CD4-positive, alpha-beta T cell treated with Interleukin-15 for 4 hours (primary cell): ENCODE measurements at places on chromosomes 2 and 18.

DNA sequence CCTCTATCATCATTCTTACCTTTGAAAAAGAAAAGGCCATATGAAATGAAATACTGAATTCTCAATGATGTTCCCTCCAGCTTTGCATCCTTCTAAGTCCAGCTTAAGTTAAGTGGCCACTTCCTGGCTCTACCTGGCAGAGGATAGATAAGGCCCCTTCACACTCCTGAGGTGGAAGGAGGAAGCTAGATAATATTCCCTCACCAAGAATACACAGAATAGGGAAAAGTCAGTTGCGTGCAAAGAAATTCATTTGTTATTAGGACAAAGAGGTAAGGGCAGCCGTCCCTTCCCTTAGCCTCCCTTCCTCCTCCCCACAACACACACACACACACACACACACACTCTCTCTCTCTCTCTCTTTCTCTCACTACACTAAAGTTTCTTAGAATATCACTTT, 37.5 kb downstream of the OLA1 start:
- DNase-seq: no peak

DNA sequence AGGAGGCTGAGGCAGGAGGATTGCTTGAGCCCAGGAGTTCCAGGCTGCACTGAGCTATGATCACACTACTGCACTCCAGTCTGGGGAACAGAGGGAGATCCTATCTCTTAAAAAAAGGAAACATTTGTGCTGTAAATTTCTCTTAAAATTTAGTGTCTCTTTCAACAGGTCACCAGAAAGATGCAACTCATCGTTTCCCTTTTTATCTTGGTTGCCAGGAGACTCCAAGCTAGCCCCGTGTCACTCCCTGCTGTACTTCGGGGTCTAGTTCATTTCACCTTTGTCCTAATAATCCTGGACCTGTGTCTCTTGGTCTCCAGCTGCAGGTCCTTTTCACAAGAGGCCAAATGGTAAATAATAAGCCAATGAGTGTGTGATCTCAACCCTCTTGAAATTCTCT, 7.1 kb downstream of the HS1BP3 start:
- DNase-seq: no peak

DNA sequence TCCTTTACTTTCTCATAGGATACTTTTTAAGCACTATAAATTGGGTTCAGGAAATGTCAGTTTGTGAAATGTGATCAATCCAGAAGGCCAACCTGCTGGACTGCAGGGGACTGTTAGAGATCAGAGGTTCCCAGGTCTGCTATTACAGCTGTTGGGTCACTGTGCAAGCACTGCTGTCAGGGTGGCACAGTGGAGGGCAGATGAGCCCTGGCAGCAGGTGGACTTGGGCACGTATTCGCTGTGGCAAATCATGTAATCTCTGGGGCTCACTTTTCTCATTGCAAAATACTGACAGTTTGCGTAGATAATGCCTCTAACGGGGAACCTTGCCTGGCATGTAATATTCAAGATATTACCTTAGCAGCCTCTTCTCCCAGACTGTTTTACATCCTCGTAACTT, 18.1 kb downstream of the RAB31 start:
- DNase-seq: no peak

GRCh38 chr2:42967959-42968674, 175.7 kb upstream of the HAAO start:
- DNase-seq: no peak

DNA sequence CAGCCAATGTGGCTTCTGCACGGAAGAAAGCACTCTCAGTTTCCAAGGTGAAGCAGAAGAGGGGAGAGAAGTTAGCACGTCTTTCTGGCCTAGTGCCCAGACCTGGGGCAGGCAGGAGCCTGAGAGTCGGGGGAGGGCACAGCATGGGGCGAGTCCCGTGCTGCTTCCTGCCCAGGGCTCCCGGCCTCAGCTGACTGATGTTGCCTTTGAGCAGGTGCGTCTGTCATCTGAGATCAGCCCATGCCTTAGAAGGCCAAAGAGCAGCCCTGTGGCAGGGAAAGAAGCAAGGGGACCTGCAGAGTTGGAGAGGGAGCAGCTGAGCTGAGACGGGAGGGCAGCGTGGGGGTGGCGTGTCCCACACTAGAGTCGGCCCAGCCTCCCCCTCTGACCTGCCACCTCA, 3.3 kb downstream of the KCNIP3 start:
- DNase-seq: no peak

DNA sequence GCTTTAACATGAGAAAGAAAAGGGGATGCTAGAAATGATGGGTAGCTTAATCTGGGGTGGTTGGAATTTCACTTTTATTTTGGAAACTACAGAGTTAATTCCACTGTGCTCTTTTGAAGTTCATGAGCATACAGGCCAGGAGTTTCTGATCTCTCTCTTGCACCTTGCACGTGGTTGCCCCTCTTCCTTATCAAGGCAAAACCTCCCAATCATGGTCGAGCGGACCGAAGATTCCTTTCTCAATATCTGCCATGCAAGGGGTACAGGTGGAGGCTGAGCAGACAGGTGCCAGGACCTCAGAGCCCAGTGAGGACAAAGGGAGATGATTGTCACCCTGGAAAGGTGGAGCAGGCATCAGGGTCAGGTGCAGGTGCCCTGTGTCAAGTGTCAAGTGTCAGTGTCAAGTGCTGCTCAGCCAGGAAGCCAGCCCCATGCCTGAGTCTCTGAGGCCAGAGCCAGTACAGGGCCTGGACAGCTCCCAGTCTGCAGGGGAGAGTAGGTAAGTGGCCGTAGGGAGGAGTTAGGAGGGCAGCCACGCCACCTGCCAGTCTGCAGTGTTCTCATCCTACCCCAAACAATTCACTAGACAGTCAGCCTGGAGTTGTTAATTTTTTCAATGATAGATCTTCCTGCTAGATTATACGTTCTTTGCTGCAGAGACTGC, 42.2 kb downstream of the LPIN1 start:
- no peak for DNase-seq

DNA sequence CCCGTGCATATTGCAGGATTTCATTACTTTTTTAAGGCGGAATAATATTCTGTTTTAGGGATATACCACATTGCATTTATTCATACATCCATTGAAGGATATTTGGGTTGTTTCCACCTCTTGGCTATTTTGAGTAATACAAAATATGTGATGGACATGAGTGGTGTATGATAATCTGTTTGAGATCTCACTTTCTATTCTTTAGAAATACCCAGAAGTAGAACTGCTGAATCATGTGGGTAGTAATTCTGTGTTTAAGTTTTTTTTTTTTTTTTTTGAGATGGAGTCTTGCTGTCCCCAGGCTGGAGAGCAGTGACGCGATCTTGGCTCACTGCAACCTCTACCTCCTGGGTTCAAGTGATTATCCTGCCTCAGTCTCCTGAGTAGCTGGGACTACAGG, 201.4 kb downstream of the NYAP2 start:
- no peak for DNase-seq

DNA sequence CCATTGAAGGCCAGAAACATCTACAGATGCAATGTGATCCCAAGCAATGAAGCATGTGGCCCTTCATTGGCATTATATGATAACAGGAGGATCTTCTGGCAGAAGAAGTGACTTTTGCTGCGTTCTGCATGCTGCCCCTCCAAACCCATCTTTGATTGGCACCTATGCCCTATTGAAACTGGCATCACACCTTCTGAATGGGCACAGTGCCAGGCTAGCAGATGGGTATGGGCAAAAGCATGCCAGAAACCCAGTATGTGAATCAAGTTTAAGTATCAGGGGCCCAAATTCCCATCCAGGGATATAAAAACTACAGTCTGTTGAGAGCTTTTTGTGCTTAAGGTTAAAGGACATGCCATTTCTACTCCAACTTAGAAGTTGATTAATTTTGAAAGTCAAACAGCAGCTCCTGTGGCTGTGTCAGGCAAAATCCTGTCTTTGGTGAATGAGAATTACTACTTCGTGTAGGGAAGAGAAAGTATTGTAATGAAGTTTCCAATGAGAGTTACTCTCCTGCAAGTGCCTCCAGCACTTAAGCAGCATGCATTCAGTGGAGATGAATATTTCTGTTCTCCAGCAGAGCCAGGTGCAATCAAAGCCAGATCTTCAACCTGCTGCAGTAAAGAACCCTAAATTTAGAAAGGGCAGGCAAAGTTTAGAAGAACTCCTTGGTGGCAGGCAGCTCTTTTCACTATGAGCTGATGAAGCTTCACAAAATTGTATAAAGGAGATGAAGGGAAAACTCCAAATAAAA, 8.6 kb downstream of the VRK2 start:
- DNase-seq: no peak

DNA sequence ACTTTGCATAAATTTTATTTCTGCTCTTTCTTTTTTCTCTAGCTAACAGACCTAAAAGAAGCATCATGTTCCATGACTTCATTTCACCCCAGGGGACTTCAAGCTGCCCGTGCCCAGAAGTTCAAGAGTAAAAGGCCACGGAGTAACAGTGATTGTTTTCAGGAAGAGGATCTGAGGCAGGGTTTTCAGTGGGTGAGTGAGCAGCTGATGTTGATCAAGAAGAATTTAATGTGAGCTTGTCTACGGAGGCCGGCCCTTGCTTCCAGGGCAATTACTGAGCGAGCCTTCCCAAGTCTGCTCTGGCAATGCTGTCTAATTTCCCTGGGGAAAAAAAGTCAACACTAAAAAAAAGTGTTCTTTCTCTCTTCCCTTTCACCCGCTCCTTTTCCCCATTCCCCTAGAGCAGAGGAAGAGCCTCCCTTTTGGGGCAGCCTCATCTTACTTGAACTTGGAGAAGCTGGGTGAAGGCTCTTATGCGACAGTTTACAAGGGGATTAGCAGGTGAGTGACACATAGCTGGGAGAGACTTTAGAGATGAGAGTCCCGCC, 1.2 kb downstream of the CDK15 start:
- DNase-seq: no peak

GRCh38 chr18:33596178-33596854, 18.3 kb downstream of the ASXL3 start:
- no peak for DNase-seq

- DNase-seq: no peak
Measured at GRCh38 chr2:122075381-122075780, 319.9 kb downstream of the TSN start.

- no peak for DNase-seq
Measured at GRCh38 chr18:56388571-56388970, 249.8 kb downstream of the TXNL1 start.
